ENCODE measurements at places on chromosomes 3 and 15.

- no peak for DNase-seq
Measured at GRCh38 chr15:63870487-63871209, 36.9 kb upstream of the HERC1 start.

GRCh38 chr3:134326760-134327593, 47.3 kb downstream of the AMOTL2 start:
- no peak for DNase-seq

DNA sequence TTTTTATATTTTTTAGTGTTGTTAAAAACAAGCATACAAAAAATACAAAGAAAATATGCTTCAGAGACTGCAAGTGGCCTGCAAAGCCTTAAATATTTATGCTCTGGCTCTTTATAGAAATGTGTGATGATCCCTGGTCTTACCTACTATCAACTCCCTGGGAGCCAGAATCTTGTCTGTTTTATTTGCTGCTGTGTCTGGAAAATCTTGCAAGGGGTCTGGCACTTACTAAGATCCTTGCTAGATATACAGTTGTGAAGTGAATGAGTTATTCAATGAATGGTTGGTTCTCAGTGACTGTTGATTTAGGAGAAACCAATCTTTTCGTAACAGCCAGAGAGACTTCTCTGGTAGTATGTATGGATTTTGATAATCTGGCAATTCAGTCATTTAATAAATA, 521.0 kb upstream of the CFAP20DC start:
- no peak for DNase-seq

- DNase-seq = no peak
Measured at GRCh38 chr3:150443331-150443741, 35.2 kb downstream of the TSC22D2 start.

GRCh38 chr3:120568598-120568997, 27.5 kb upstream of the NDUFB4 start:
- DNase-seq = no peak

DNA sequence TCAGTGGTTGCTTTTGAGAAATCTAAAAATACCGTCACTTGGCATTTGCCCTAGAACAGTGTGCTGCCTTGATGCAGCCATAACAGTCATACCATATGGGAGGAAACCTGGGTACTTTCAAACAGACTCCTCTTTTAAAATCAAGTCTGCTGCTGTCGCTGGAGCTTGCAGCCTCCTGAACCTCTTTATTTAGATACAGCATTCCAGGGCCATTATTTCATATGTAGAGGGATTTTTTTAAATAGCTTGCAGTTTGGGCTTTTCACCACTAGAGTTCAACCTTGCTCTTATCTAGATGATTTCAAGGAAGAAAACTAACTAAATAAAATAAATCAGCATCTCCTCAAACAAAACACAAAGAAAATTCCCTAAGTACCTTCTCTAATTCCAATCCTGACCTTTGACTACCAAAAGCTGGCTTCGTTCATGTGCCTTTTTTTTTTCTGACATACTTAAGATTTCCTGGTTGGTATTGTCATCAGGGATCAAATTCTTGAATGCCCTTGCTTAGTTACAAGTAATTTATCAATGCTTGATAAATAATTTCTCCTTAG, 111.6 kb downstream of the KBTBD8 start:
- DNase-seq = no peak

DNA sequence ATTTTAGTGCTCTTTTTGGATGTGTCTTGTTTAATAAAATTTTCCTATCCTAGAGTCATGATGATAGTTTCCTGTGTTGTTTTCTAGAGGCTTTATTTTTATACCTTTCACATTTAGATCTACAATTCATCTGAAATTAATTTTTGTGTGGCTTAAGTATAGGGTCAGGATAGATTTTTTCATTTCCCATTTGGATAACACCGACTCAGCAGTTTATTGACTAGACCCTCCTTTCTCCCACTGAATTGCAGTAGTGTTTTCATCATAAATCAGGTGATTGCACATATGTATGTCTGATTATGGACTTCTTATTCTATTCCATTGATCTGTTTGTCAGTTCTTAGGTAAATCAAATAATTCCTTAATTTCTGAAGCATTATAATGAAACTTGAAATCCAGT, 10.4 kb downstream of the PRR23A start:
- DNase-seq = no peak

GRCh38 chr15:89993349-89993748, 7.8 kb upstream of the ZNF710 start:
- DNase-seq = no peak
